ENCODE measurements at places on chromosomes 5 and 9. TPM values are rescaled to one million over a fixed set of nuclear protein-coding genes. Genes with fewer than 3 reads are reported as not detected.

Gene PTGER4
- total RNA-seq: 31.2 TPM

Gene PIP5K1B
- total RNA-seq: 36.5 TPM

Gene OR1Q1
- not detected for total RNA-seq

Gene PPP1R2B
- total RNA-seq: not detected

Gene ITK
- total RNA-seq: 8.1 TPM

Gene PCDHGA5
- 3.5 TPM for total RNA-seq

Gene LHX6
- total RNA-seq: 16.9 TPM

Gene IL4
- total RNA-seq: not detected

Gene ZFP37
- total RNA-seq: 2.4 TPM

Gene BSPRY
- 10.8 TPM for total RNA-seq

Gene STING1
- total RNA-seq: 102 TPM

Gene CCDC187
- 0.09 TPM for total RNA-seq

Gene DRD1
- total RNA-seq: 0.58 TPM

Gene PGM5
- 25.0 TPM for total RNA-seq

Gene EGR1
- 85.6 TPM for total RNA-seq

Gene CFAP90
- 0.93 TPM for total RNA-seq

Gene FOXD4L3
- not detected for total RNA-seq

Gene HMMR
- 1.6 TPM for total RNA-seq

Gene CCNJL
- 16.6 TPM for total RNA-seq

Gene FOXI1
- total RNA-seq: not detected

Gene PRDM12
- total RNA-seq: not detected

Gene GLE1
- 21.8 TPM for total RNA-seq

Gene SAXO1
- 0.12 TPM for total RNA-seq

Gene TMEM174
- not detected for total RNA-seq

Gene ZNF354C
- 6.7 TPM for total RNA-seq

Gene TDRD7
- total RNA-seq: 18.2 TPM

Gene PCDHGB5
- total RNA-seq: 11.0 TPM

Gene DEPDC1B
- total RNA-seq: 0.20 TPM

Gene SYNPO
- 151 TPM for total RNA-seq

Gene OR13F1
- total RNA-seq: not detected

Gene CCDC171
- total RNA-seq: 3.0 TPM

Gene ZBTB6
- 8.0 TPM for total RNA-seq

Gene PRUNE2
- 7.4 TPM for total RNA-seq

Gene SPATA31C1
- total RNA-seq: not detected

Gene INSL6
- not detected for total RNA-seq

Gene SPINK7
- total RNA-seq: not detected
